T-helper 1 cell (primary cell): ENCODE measurements at places on chromosomes 12 and 14.

DNA sequence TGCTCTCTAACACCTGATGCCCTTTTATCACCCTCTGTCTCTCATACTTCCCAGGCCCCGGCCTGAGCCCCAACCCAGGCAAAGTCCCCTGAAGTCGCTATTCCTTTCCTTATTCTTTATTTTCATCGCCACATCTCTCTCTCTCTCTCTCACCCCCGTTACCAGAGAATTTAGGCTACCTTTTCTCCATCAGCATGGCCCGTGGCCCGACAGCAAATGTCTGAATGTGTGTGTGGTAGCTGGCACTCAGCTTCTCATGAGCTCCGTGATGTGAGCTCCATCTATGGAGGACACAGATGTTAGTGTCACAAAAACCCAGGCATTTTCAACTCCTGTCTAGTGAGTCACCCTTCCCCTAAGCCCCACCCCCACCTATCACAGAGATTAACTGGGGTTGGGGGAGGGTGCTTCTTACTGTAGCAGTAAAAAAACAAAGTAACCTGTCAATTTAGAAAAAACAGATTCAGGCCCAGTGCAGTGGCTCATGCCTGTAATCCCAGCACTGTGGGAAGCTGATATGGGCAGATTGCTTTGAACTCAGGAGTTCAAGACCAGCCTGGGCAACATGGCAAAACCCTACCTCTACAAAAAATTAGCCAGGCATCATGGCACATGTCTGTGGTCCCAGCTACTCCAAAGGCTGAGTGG lies 53.8 kb downstream of the VCPKMT start:
- DNase-seq: peak; percentile 72

- DNase-seq: peak; percentile 60
Observed at GRCh38 chr12:121804417-121805111, 755 bp downstream of the SETD1B start.

DNA sequence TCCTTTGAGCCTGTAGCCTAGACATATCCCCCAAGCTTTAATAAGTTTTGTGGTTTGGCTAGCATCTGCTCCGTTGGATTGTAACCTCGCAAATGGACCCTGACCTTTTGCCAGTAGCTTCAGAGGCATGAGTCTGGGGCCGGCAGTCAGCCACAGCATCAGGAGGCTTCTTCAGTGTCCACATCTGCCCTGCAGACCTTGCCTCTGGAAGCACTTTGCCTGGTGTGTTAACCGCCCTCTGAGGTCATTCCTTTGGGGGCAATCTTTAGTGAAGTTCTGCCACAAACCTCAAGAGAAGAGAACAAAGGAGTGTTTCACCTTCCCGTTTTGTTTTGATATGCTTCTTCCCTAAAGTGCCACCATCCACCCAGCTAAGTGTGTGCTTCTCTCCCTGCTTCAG lies 71.4 kb downstream of the GNS start:
- no peak for DNase-seq

DNA sequence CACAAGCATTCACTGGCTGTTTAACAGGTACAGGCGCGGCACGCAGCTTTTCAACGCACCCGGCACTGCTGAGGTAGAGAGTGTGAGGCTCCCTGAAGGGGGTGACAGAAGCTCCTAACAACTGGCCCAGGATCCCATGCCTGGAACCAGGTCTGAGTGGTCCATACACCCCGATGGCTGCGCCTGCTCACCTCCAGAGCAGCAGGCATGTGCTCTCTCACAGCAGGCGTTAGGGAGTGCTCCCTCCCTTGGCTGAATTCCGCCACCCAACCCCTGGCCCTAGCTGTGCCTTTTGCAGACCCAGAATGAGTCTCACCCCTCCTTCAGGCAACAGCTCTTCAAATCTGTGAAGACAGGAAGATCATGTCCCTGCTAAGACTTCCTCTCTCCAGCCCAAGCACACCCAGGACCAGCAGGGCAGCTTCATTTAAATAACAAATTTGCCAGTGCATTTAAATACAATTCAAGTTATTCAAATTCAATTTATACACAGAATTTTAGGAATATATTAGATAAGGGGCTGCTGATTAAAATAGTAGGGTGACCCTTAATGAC lies 86.0 kb downstream of the SETD3 start:
- no peak for DNase-seq

DNA sequence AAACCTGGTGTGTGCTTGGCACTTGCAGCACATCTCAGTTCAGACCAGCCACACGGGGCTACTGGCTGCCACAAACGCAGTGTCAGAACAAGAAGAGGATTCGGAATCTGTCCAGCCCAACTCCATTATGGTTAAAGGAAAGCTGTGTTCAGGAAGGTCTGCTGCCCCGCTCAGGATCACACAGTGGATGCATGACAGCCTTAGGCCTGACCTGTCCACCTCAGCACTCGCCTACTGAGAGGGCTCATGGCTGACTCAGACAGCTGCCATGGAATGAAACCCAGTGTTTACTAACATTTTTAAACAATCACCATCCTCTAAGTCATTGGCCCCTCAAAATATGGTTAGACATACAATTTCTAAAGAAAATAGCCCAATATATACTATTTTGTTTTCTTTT lies 5.6 kb upstream of the NIN start:
- no peak for DNase-seq

- no peak for DNase-seq
Observed at GRCh38 chr12:5787828-5788227, 157.2 kb downstream of the ANO2 start.

GRCh38 chr12:94749890-94750289 lies 99.5 kb upstream of the TMCC3 start:
- DNase-seq: no peak

- DNase-seq: no peak
Observed at GRCh38 chr14:105534586-105534985, 8.2 kb downstream of the TMEM121 start.

GRCh38 chr12:108657130-108657745 lies 23.5 kb upstream of the SELPLG start:
- no peak for DNase-seq

GRCh38 chr14:95267306-95267705 lies 52.4 kb downstream of the CLMN start:
- no peak for DNase-seq

- no peak for DNase-seq
Observed at GRCh38 chr12:6236641-6236940, 36.4 kb downstream of the CD9 start.

DNA sequence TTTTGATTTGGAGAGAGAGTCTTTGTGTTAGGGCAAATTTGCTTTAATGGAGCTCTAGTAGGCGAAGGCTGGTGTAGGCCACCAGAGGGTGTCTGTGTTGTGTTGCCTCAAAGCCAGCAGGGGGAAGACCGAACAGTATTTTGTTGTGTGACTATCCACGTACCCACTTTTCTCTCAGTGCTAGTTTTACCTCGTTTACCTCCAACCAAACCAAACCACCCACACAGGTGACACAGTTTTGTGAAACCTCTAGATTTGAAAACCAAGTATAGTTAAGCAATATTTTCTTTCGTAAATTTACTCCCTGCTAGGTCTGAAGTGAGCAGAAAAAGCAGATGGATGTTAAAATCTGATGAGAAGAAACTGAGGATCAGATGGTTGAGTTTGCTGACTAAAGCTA lies 36.3 kb upstream of the NPFF start:
- peak; percentile 58 for DNase-seq

DNA sequence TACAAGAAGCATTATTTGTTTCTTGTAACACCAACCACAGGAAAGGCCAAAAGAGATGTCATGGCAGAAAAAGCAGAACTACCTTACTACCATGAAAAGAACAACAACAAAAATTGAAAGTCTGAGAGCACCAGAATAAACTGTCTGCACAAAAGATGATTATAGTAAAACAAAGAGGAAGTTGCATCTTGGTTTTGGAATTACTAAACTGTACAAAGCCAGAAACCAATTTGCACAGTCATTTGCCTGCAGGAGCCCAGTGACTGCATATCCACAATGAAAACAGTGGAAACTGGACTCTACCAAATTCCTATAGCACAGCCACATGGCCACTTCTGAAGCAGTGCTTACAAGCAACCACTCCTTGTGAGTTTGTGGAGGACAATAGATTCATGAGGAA lies 276.2 kb downstream of the SSPN start:
- no peak for DNase-seq

GRCh38 chr12:119512772-119513497 lies 80.6 kb upstream of the TMEM233 start:
- no peak for DNase-seq

DNA sequence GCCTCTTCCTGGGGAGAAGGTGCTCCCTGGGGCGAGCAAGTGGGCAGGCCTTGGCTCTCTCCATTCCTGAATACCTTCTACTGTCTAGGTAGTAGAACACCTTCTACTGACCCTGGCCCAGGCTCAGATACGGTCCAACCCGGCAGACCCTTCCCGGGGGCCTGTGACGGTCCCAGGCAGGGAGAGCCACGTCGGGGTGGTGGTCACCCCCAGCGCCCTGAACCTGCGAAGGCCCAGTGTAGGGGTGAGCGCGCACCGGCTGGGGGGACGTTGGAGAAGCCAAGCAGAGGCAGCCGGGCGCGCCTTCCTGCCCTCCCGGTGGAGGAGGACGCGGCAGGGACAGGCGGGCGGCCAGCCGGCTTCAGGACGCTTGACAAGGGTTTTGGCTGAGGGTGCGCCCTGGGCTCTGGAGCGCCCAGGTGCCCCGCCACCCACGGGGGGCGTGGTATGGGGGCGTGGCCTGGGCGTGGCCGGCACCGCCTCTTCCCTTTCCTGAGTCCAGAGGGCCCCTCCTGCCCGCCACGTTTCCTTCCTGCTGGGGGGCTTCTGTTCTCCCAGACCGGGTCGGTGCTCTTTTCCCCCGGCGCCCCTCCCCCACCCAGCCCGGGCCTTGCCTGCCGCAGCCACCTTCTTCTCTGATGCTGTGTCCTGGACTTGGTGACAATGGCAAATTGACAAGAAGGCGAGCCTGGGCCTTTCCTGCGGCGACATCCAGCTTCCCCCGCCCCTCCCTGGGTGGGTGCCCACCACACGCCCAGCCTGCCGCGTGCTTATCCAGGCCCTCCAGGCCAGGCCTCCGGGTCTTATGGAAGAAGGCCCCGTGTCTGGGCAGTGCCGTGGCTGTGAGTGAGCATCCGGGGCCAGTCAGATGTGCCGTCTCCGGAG lies 24.5 kb upstream of the PPP1R13B start:
- DNase-seq: peak; percentile 53

DNA sequence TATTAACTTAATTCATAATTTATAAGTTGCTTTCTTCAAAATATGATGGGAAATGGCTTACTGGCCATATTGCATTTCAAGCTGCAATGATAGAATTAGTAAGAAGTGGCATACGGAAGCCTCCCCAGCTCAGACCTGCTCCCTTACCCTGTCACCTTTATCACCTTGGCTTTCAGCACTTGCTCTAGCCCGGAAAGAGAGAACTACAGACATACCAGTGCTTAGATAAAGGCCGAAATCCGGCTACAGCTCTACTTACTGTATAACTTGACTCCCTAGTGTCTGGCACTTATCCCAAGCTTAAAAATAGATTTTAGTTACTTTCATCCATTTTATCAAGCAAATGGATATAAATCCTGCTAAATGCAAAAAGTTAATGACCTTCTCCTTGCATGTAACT lies 42.5 kb downstream of the PKP2 start:
- DNase-seq: no peak

DNA sequence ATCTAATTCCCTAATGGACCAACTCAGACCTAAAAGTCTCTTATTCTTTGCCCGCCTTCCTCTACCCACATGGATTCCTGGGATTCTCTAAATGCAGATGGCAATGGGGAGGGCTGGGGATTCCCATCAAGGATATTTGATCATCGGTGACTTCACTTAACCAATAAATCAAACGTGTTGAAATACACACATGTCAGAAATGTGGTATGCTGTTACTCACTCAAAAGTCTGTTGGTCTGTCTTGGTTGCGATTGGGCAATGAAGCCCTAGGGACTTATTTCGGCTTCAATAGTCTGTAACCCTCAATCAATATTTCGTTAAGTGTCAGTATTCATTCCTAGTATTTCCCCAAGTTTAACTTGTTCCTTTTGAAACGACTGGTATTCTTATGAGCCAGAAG lies 117.2 kb upstream of the DIO3 start:
- no peak for DNase-seq

GRCh38 chr14:102234331-102235264 lies 70.4 kb downstream of the MOK start:
- no peak for DNase-seq

DNA sequence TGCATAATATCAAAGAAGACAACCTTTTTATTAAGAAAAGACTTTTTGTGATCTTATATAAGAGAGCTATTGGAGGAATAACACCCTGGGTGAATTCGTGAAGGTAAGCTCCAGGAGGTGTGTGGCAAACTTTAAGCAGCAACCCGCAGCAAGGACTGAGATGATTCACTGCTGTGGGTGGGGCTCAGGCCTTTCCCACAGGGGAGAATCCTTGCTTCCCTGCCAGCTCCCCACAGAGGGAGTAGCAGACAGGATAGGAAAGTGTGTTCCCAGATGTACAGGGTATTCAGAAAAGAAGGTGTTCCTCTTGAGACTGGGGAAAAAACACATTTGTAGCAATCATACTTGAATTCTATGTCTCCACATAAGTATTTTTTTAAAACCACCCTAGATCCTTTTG lies 9.2 kb downstream of the NDUFA12 start:
- no peak for DNase-seq

GRCh38 chr12:42585841-42586216 lies 3.7 kb downstream of the PRICKLE1 start:
- no peak for DNase-seq

DNA sequence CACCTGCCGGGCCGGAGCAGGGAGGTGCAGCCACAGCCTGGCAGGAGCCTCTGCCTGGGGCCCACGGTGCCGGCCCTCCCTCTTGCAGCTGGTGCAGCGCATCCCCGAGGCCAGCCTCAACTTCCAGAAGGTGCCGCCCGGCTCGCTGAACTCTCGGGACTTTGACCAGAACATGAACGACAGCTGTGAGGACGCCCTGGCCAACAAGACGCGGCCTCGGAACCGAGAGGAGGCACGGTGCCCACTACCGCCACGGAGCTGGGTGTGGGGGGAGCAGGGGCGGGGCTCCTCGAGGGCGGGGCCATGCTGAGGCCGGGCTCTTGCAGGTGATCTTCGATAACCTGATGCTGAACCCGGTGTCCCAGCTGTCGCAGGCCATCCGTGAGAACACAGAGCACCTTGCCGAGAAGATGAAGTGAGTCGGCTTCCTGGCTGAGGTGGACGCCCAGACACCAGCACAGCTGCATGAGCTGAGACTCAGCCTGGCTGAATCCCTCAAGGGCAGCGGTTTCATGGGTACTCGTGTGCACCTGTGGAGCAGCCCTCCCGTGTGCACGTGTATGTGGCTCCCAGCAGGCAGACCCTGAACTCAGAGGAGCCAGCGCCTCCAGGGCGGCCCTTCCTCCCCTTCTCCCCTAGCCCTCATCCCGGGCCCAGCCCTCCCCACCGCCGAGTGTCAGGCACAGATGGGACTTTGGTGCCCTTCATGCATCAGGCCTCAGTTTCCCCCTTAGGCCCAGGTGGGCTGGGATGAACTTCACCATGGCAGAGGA lies 28.6 kb downstream of the CEP170B start:
- DNase-seq: no peak

DNA sequence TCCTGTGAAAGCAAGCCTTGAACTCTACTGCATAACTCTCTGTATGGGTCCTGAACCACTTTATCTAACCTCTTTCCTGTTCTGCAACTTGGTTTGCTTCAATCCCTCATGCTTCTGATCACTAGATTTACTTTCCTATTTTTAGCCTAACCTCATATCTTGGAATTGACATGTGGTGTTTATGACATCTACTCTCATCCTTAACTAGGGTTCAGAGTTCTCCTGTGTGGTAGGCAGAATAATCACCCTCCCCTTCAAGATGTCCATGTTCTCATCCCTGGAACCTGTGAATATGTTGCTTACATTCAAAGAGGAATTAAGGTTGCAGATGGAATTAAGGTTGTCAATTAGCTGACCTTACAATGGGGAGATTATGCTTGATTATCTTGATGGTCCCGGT lies 67.4 kb upstream of the STXBP6 start:
- DNase-seq: no peak
